Activated CD4-positive, alpha-beta memory T cell treated with anti-CD3 and anti-CD28 coated beads for 36 hours (primary cell): ENCODE measurements at places on chromosomes 13 and 19.

- DNase-seq = no peak
Measured at GRCh38 chr19:31335716-31336115, 13.5 kb downstream of the TSHZ3 start.

DNA sequence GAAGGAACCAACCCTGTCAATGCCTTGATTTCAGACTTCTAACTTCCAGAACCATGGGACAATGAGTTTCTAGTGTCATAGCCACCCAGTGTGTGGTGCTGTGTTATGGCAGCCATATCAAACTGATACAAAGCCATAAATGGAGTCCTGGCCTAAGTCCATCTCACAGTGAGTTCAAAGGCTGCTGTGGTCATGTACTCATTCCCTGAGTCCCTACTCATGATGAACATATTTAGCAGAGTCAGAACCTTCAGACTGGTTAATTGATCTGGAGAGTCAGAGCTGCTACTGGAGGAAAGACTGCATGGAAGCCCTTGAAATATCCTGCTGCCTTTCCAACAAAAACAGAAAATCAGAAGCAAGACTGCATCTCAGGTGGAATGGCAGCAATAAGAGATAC lies 39.2 kb upstream of the CSNK1A1L start:
- no peak for DNase-seq

- no peak for DNase-seq
Measured at GRCh38 chr13:46639033-46639981, 86.3 kb downstream of the LRCH1 start.

DNA sequence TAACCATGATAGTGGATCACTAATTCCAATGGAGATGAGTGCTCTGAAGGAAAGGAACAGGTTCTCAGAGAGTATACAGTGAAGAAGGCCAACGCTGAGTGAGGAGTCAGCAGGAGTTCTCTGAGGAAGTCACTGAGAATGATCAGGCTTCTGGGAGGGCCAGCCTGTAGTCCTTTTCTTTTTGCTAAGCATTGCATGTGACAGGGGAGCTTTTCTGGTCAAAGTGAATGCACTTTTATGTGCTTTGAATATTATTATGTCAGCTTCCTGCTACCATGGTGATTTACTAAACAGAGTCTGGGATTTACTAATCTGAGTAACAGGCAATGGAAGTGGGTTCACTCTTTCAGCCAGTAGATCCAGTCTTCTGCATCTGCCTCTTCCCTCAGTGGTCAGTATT lies 81.1 kb upstream of the SERP2 start:
- DNase-seq = no peak

- no peak for DNase-seq
Measured at GRCh38 chr19:2428321-2428690, 920 bp upstream of the TIMM13 start.

DNA sequence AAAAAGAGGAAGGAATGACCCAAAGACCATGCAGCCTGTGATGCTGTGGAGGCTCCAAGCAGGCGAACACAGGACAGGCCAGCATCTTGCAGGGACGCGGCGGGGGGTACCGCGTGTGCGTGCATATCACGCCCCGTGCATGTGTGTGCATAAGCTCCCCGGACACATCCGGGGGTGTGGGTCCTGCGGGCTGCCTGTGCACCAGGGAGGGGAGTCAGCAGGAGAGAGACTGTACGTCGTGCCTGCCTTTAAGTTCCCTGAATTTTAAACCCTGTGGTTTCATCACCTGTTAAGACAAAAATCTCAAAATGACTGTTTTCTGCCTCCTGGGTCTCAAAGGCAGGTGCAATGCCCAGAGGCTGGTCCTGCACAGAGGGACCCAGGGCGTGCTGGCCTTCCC lies 16.6 kb downstream of the ADAT3 start:
- peak; percentile 38 for DNase-seq
